ENCODE measurements at places on chromosomes 13 and 19.

GRCh38 chr13:83201506-83201905 is 680.8 kb downstream of the SLITRK1 start:
- DNase-seq = no peak

DNA sequence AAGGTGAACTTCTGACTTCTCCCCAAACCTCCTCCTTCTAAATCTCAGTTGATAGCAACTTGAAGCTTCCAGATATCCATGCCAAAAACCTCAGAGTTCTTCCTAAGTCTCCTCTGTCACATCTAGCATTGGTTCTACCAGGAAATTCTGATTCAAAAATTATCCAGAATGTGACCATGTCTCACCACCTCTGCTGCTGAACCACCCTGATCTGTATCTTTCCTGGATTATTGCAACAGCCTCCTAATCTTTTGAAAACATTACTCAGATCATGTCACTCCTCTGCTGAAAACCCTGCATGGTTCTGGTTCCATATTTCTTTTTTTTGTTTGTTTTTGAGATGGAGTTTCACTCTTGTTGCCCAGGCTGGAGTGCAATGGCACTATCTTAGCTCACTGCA is 78.7 kb upstream of the TNFSF11 start:
- no peak for DNase-seq

DNA sequence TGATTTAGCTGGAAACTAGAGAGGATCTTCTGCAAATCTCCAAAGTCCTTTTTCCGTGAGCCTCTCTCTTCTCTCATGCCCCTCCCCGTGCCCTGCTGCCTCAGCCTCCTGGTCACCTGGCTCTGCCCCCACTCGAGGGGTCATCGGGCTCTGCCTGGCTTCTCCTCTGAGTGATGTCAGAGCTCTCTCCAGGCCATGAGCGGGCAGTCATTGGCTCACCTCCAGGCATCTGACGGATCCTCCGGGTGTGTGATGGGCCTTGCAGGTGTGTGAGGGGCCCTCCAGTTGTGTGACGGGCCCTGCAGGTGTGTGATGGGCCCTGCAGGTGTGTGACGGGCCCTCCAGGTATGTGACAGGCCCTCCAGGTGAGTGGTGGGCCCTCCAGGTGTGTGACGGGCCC is 10.3 kb upstream of the GAS6 start:
- DNase-seq = no peak

GRCh38 chr13:50410921-50411746 is 395.9 kb downstream of the KCNRG start:
- peak; percentile 32 for DNase-seq

- no peak for DNase-seq
These were observed 4.0 kb downstream of the IGFLR1 start for GRCh38 chr19:35738021-35738886.

GRCh38 chr19:40210889-40211288 is 7.3 kb downstream of the TTC9B start:
- no peak for DNase-seq

All from Panc1 (cell line).